ENCODE measurements at places on chromosomes 16 and 17.

- DNase-seq, result no peak
These were observed 783 bp downstream of the BHLHA9 start for GRCh38 chr17:1271030-1271423.

DNA sequence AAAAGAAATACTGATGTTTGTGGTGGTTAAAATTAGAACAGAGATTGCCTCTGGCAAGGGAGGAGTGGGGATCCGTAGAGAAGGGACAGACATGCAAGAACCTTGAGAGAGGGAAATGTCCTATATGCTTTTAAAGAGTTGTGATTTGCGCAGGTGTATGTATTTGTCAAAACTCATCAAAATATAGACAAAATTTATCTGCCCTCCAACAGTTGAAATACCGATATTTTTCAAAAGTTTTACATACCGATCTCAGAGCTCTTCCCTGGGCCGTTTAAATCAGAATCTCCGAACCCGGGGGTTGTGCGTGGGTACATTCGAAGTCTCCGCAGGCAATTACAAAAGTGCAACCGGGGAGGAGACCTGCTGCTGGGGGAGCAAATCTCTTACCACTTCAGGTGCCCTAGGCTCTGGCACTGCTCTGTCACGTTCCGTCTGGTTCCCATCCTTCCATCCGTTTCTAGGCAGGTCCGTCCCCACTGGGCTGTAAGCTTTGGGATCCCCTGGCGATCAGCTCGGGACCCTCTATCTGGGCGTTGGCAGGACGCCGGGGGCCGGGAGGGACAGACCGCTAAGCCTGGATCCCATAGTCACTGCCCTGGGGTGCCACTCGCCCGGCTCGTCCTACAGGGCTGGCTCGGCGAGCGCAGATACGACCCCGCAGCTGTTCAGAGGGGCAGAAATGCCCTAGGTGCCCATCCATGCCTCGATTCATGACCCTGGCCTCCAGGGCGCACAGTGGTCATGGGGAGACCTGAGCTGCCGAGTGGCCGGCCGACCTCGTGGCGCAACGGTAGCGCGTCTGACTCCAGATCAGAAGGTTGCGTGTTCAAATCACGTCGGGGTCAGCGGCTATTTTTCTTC, 4.2 kb downstream of the BORCS6 start:
- peak; percentile 76 for DNase-seq

DNA sequence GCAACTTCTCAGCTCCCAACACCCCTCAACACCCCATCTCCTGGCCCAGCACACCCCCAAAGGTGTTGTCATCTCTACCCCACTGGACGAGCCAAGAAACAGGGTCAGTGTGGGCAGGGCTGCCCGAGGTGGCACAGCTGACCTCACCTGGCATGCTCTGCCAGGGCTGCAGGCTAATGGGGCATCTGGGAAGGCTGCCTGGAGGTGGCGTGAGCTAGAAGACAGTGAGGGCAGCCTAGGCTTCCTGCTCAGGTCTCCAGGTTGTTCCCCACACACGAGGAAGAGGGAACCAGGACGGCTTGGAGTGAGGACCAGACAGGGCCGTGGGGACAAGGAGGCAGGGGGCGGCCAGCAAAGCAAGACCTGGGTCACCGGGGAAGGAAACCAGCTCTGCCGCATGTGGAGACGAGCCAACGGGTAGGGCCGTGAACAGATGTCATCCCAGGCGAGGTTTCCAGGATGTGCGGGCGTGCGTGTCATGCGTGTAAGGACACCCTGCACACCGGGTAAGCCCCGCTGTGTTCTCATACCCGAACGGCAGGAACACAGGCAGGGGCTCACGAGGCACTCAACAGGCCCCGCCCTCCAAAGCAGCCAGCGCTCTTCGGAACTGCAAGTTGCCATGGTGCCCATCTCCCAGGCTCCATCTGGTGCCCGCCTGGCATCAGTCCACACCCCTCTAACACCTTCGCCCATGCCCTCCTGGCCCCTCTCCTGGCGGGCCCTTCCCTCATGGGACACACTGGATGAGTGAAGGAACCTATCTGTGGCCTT, 29.6 kb upstream of the PVALEF start:
- no peak for DNase-seq

DNA sequence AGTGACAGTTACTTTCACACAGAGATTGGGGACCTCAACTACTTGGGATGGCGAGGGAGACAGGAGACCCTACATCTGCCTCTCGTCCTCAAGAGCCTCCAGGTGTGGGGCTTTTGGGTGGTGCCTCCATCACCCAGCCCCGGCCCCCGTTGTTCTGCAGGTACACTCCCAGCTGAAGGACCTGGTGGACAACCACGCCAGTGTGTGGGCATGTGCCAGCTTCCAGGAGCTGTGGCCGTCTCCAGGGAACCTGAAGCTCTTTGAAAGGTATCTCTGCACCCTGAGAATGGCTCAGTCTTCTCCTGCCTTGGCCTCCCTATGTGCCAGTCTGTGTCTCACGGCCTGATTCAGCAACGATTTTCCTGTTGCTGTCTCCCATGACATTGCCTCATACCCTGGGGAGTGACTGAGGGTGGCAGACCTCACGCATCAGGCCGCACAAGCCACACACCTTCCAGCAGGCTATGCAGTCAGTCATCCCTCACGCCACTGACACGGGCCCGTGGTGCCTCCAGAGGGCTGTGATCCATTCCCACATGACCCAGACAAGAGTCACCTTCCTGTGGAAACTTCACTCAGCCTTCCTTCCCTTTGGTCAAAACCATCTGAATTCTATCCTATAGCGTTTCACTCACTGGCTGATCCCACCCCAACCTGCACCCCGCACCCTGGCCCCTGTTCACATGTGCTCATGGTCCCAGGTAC, 3.7 kb downstream of the CCNF start:
- no peak for DNase-seq

- DNase-seq, result peak; percentile 72
These were observed 125.4 kb upstream of the CHMP6 start for GRCh38 chr17:80866050-80866793.

DNA sequence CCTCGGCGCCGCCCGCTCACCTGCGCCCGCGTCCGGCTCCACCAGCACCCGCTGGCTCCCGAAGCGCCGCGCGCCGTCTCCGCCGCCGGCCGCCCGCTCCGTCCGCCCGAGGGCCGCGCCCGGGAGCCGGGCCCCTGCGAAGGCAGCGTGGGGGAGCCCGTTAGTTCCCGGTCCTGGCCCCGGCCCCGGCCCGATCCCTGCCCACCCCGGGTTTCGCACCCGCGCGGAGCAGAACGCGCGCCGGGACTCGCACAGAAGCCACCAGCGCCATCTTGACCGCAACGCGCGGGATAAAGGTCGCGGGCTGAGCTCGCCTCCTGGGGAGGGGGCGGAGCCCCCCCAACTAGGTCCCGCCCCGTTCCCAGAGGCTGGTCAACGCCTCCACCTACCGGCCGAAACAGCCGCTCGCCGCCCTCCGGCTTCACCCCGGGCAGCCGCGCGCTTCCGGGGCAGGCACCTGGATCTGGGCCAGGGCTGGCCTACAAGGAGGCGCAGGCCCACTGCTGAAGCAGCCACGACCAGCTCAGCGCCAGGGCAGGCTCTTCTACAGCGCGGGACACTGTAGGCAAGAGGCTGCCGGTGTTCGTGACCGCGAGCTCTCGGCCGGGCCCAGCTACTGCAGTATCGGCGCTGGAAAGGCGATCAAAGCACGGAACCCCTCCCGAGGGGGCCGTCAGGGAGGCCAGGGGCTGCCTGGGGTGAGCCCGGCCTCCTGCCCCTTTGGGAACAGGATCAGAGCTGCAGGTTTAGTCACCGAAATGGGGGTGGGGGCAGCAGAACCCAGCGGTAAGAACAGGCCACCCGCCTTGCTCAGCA, at the start of gene ECI1:
TSS of gene ECI1 (minus strand) at position 292 of the 816 bp plus-strand sequence. CDS start at position 271, 21 bp downstream.
- peak; percentile 59 for DNase-seq

GRCh38 chr16:49620158-49620868, 235.6 kb downstream of the ZNF423 start:
- no peak for DNase-seq

DNA sequence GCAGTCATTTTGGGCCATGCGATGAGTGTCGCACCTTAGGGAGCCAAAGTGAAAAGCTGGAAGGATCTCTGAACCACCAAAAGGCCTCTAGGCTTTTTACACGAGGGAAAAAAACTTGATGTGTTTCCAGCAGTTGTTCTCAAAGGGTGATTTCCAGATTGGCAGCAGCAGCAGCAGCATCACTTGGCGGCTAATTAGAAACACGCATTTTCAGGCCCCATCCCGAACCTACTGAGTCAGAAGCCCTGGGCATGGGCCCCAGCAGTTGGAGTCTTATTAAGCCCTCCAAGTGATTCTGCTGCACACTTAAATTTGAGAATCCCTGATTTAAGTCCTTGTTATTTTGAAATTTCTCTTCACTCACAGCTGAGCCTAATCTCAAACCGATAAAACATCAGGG, 25.3 kb upstream of the PYY start:
- no peak for DNase-seq

DNA sequence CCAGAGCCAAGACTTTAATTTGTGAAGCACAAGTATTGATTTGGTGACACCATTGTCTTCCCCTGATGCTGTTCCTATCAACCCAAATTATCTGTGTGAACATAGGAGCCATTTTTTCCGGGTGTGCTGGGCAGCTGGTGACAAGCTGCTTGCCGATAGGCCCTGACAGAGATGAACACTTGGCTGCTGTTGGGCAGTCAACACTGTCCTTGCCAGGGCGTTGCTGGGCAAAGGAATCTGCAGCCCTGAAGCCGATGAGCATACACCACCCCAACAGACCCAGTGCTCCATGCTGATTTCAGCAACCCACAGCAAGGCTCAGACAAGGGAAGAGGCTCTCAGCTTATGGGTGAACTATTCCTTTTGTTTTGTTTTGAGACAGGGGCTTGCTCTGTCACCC, 105.4 kb downstream of the YPEL2 start:
- DNase-seq, result no peak

DNA sequence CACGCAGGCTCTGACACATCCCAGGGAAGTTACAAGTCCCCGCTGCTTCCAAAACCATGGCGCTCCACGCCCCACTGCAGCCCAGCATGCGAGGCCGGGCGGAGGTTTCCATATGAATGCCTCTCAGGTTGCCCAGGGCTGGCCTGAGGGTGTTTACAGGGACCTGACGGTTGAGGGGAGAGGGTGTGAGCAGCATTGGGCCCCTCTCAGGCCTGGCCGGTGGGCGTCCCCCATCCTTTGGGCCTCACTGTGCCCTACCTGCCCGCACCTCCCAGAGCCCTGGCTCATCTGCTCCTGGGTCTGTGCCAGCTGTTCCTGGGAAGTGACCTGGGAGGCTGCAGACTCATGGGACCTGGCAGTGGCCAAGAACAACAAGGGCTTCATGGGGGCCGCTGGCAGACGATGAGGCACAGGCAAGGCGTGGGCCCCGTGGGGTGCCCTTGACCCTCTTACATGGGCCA, 173.5 kb downstream of the C16orf95 start:
- no peak for DNase-seq

- DNase-seq, result no peak
These were observed 2.8 kb downstream of the CDIPT start for GRCh38 chr16:29860218-29860617.

DNA sequence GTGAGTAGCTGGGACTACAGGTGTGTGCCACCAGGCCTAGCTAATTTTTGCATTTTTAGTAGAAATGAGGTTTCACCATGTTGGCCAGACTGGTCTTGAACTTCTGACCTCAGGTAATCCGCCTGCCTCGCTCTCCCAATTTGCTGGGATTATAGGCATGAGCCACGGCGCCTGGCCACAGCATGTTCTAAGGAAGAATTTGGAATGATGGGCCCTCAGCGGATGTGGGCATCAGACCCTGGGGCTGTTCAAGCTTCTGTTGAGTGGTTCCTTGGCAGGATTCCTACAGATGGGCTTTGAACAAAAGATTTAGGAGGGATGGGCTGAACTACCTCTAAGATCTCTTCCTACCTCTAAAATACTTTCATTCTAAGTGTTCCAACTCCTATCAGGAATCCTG, 4.1 kb downstream of the PRPSAP2 start:
- DNase-seq, result no peak

GRCh38 chr17:38417210-38417951, 10.9 kb upstream of the ARHGAP23 start:
- DNase-seq, result no peak

GRCh38 chr17:35969558-35970380, 11.5 kb downstream of the CCL16 start:
- DNase-seq, result peak; percentile 50

DNA sequence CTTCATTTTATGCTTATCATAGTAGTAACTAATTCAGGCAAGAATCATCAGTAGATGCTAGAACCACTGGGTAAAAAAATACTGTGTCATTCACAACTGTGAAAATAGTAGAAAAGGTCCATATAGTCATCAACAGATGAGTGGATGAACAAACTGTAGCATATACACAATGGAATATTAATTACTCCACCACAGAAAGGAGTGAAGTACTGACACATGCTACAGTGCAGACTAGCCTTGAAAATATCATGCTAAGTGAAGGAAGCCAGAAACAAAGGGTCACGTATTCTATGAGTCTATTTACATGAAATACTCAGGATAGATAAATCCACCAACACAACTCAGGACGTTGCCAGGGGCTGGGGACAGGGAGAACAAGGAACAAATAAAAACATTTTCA, 13.3 kb downstream of the USP22 start:
- no peak for DNase-seq

DNA sequence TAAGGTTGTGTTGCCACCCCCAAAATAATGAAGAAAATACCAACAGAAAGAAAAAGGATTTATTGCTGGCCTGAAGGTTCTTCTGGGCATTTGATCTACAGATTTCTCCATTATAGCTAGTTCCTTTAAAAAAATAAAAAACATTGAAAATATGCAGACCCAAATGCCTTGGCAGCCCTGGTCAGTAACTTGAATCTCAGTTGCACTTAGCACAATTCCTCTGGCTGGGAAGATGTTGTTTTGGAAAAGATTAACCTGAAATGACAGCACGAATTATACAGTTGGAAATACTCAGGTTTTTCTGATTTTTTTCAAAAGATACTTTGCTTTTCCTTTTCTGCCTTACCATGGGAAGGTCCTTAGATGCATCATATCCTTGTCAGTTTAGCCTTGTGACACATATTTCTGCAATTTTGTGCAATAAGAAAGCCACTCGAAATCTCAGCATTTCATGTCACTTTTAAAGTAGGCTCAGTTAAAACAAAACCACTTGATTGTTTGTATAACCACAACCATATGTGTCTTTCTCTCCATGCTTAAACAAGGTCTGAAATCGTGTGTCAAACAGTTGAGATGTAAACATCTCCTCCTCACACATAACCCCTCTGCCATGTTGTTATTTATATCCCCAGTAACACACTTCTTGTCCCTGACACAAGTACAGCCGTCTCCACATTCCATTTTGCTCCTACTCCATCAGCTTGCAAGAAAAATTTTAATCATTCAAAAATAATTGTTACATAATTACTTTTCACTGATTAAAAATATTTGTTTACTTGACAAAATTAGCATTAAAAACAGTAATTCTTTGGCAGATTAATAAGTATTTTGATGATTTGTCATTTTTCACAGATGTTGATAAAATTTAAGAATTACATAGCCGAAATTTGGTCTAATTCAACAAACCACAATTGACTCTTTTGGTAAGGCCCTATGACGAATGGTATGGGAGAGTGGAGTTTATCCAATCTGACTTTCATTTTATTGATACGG, 61.1 kb downstream of the SIAH1 start:
- no peak for DNase-seq

- no peak for DNase-seq
These were observed 42.1 kb downstream of the TSC2 start for GRCh38 chr16:2089706-2090480.

- DNase-seq, result no peak
These were observed 44.1 kb upstream of the EMP2 start for GRCh38 chr16:10624527-10624926.

- DNase-seq, result no peak
These were observed 1301.0 kb upstream of the CDH8 start for GRCh38 chr16:63337264-63337663.

- peak; percentile 60 for DNase-seq
These were observed 7.6 kb downstream of the UBALD2 start for GRCh38 chr17:76272541-76273444.
